Right atrium auricular region (tissue), 2 donors: ENCODE measurements at places on chromosomes 16 and 17. TPM values are rescaled to one million over a fixed set of nuclear protein-coding genes. Genes with fewer than 3 reads are reported as not detected.

The VTN gene
- total RNA-seq: 86.7 TPM

The GEMIN4 gene
- 19.7 TPM for total RNA-seq

The TMEM235 gene
- total RNA-seq: not detected

DNA sequence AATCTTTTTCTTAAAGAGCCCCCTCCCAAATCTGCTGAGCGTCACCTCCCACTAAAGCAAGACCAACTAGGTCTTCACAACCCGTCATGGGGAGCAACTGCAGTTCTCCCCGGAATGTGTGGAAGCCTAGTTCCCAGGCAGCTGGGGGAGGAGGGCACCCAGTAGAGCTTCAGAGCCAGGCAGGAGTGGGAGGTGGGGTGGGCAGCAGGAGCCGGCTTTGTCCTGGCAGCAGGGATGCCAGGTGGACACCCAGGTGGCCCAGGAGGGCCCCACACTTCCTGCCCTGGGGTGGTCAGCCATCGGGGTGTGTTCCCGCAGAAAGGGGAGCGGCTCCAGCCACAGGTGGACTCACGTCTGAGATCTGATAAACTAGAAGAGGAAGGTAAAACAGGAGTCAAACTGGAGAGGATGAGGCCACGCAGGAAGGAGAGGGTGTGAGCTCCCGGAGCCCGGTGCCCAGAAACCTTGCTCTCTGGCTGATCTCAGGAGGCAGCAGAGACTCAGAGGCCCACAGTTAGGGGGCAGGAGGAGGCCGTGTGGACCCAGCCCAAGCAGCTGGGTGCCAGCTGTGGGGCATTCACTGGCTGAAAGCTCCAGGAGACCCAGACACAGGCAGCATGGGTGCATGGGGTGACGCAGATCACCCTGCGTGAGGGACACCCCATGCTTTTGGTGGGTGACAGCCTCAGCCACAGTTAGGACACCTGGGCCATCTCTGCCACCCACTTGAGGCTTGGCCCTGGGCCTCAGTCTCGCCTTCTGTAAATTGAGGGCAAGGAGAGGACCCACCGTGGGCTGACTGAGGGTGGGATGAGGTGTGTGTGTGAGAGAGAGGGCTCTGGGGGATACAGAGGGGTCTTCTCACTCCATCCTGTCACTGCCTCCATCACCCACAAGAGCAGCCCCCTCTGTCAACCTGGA lies 260.8 kb upstream of the TNRC6C start:
- DNase-seq: no peak

- DNase-seq: no peak
These were observed 303.7 kb downstream of the ZFHX3 start for GRCh38 chr16:72744076-72744793.
